ENCODE measurements at places on chromosomes 2 and 18.

DNA sequence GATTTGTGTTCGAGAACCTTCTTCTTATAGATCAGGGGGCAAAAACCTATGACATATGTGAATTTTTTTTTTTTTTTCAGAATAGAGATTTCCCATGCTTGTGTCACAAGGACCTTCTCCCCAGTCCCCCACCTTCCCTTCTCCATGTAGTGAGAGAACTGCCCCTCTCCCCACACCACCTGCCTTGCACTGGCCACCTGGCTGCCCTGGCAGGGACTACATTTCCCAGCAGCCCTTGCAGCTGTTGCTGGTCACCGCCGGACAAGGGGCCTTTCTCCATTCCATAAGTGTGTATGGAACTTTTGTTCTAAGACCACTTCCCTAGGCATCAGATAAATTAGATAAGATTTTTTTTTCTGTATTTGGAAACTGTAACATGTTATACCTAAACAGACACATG, 22.2 kb downstream of the MBP start:
- DNase-seq = no peak

- no peak for DNase-seq
Observed at GRCh38 chr2:211591426-211591825, 947.2 kb downstream of the ERBB4 start.

DNA sequence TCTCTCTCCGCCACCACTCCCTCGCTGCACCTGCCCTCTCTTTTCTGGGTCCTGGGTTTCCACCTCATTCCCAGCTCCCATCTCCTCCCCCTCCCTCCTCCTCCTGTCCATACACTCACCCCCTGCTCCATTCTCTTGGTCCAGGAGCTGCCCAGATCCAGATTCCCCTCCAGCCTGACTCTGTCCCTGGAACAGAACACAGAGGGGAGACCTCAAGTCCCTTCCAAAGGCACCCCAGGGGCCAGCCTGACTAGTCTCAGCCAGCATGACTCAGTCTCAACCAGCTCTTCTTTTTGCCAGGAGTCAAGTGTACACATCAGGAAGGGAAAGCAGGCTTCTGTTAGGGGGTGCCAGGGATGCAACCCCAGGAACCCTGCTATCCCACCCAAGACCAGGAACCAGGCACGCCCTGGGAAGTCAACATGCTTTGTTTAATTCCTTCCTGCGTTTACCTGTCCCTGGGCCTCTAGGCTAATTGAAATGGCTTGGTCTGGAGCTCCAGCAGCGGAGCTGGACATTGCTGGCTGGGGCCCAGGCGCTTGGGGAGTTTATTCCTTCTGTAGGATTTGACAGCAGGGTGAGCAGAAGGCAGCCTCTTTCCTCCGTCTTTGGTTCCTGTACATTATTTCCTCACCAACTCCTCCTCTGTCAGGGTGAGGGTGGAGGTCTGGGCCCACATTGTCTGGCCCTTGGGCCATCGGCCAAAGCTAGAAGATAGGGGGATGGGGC, 28.4 kb upstream of the SELENOI start:
- no peak for DNase-seq

GRCh38 chr2:139217641-139218040, 437.5 kb upstream of the NXPH2 start:
- DNase-seq = no peak

DNA sequence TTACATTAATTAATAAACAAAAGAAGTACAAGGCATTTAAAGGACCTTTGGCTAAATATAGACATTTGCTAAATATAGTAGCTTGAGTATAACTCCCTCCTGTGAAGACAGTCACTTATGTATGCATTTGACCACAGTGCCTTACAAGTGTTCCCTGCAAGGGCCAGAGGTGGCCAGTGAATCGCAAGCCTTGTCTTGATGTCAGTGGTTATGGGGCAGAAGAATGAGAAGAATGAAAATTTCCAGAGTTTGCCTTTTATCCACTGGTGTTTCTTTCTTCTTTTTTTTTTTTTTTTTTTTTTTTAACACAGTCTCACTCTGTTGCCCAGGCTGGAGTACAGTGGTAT, 1.8 kb downstream of the LRRFIP1 start:
- DNase-seq = no peak

DNA sequence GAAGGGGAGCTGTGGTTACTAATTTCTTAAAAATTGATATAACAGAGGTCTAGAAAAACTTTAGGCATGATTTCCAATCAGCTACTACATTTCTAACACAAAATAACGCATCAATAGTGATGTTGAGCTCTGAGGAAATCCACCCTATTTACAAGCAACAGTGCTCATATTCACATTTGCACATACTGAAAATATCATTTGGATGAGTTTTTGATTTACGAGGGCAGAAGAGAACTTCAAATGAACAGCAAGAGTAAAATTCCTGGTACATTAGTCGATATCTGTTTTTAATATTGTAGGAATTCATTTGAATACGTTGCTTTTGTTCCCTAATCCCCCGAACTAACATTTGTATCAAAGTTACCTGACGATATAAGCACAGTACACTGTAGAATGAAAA, 761.0 kb upstream of the POU3F3 start:
- no peak for DNase-seq

DNA sequence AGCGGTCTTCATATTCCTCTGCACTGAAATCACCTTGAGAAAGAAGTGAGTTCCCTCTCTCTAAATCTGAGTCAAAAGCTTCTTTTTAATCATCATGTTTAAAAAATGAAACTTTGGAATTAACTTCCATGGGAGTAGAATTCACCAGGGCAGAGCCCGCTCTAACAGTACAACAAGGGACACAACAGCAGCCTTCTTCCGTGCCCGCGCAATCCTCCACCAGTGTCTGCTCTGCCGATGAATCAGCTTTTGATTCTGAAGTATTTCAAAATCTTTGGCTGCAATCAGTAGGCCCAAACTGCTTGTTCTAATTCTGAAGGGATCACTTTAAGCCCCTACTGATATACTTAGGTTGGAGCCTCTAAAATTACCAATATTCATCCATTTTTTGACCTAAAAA, 76.9 kb downstream of the USP40 start:
- no peak for DNase-seq

GRCh38 chr18:77422974-77423867, 173.6 kb downstream of the GALR1 start:
- DNase-seq = no peak

- DNase-seq = no peak
Observed at GRCh38 chr2:238009563-238009962, 42.7 kb downstream of the UBE2F start.

- no peak for DNase-seq
Observed at GRCh38 chr2:226726546-226726945, 73.1 kb downstream of the IRS1 start.

- no peak for DNase-seq
Observed at GRCh38 chr2:108630567-108631405, 88.5 kb upstream of the RANBP2 start.

GRCh38 chr2:136111711-136112110, 6.2 kb downstream of the CXCR4 start:
- DNase-seq = no peak

DNA sequence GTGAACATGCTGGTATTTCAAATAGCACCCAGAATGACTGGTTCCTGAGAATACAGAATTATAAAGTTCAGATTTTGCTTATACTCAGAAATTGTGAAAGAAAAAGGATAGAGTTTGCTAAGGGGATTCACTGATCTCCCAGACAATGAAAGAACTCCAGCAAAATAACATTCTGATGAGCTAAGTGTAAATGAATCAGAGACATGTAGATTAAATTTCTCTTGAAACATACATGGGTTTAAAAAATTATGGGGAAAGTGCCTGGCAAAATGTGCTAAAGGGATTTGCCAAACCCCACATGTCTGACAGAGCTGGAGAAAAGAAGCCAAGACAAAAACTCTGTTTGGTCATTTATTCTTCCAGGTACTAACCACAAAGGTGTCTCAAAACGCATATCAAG, 116.3 kb downstream of the FTCDNL1 start:
- no peak for DNase-seq

DNA sequence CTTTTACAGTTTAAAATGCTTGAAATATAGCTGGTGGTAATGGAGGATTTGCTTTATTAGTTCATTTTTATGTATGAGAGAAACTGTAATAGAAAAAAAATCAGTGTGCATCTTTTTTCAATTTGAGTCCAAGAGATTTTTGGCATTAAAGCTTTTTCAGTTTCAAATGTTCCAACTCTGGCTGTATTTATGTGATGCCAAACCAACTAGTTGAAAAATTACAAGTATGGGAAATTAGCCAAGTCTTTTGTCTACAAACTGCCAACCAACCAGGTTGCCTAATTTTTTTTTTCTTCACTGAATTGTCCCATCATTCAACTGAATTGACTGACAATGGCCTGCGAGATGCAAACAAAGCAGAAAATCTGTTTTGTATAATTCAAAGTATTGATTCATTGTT, 95.7 kb downstream of the ICOS start:
- no peak for DNase-seq

GRCh38 chr2:46988230-46988629, 72.6 kb upstream of the MCFD2 start:
- no peak for DNase-seq

DNA sequence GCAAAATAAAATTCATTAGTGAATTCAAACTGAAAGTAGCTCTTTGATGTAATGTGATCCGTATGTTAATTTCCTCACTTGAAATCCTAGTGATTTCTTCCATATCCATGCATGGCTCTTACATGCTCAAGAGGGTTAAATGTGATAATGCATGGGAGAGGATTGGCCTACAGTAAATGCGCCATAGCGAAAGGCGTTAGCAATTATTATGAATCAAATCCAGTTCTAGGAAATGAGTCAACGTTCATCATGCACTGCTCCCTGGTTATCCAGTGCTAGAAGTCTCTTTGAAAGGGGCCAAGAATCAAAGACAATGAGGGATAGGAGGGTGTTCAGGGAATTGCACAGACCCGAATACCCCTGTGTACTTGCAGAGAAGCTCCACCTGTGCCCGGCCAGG, 101.4 kb upstream of the RASGRP3 start:
- DNase-seq = no peak

DNA sequence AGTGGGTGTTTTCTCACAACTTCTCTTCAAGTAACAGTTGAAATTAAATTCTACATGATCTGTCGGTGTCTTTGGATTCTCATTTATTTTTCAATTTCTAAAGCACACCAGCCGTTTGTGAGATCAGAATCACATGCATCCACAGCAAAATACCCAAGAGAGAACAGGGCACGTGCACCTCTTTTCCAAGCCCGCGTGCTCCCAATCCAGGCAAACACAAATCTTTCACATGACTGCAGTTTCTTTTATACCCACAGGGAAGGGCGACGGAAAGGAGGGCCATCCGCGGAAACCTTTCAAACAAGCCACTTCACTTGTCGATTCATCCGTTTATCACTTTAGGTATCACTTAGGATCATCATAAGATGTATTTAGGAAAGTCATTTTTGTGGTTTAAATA, 13.0 kb upstream of the DAPL1 start:
- DNase-seq = no peak

DNA sequence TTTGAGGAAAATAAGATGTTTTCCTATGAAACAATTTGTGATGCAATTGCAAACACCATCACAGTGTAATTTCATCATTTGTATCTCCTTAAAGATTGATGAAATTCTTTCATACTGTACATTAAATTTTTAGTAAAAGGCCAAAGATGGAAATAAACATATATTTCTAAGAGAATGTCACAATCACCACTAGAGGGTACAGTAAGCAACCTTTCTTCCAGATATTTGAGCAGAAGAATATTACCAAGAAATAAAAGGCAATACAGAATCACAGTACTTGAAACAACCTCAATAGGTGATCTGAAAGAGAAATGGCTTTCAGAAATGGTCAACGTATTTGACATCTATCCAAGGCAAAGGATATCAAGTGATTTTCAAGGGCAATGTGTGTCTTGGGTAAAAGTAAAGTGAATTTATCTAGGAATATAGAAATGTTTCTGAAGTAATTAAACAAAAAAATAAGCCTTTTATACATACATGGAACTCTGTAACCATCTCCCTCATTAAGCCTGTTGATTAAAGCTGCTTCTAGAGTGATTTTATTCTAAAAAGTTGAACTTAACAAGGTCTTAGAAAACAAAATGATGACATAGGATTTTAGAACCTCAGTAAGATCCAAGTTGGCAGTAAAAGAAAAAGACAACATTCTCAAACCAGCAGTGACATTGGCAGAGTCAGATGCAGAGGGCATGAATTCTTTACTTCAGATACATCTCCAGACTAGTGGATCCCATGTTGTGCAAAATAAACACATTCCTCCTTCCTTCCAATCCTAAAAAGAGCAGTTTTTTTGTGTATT, 90.3 kb upstream of the SESTD1 start:
- DNase-seq = no peak

- no peak for DNase-seq
Observed at GRCh38 chr18:11842562-11842961, 8.7 kb upstream of the CHMP1B start.

DNA sequence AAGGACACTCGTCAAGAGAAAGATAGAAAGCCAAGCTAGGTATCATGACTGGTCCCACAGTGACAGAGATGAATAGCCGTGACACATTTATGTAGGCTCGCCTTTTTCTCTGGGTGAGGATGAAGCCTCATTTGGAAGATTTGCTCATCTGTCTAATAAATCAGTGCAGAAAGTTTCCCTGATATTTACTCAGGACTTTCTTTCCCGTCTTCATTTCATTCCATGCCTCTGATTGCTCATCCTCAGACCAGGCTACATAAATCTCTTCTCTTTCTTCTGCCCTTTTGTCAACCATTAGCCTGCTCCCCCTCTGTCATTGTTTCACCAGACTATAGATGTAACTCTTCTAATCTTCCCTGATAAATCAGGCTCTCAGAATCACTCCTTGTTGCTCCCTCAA, 361.8 kb upstream of the MEIS1 start:
- no peak for DNase-seq

DNA sequence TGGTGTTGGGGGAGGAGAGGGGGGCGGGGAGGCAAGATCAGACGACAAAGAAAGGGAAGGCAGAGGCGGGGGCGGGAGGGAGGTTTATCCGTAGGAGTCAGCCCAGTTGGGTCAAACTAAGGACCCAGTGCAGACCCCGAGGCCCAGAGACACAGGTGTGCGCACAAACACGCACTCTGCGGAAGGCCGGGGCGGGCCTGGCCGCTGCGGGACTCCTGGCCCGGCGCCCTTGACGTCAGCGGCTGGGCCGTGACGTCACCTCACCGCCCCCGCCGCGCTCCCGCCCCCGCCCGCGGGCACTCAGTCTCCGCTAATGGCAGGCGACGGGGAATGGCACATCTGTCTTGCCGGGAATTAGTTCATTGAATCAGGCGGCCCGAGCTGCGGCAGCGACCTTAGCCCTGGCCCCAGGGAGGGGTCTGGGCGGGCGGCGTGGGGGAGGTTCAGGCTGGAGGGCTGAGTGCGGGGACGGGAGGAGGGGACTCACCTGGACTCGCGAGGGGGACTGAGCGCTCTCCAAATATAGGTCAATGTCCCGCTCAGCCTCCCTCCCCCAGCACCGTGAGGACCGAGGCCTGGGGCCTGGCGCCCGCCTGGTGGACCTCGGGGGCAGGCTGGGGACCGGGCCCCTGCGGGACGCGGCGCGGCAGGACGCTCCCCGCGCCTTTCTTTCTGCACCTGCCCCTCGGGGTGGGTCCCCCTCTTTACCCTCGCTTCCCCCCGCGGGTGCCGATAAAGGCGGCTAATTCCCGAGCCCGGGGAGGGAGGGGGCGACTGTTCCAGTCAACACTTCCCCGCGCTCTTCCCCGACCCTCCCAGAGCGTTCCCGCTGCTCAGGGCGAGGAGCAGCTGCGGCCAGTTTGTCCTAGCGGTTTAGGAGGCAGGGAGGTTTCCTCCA, 15.5 kb upstream of the ECEL1 start:
- DNase-seq = no peak

All from keratinocyte (primary cell).